ENCODE measurements at places on chromosomes 7 and 10.

DNA sequence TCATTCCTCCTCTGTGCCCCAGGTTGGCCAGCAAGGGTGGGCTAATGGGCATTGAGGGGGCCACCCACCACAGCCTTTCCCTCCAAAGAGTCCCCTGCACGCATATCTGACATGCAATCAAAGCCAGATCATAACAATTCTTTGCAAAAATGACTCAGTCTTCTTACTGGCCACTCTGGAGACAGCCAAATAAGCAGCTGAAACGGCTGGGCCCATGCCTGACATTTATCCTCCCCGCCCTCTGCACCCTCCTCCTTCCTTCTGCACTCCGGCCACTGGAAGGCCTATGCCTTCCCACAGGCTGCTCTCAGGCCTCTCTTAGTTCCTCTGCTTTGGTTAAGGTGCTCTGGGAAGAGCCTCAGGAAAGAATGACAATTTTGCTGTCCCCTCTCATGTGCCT lies 29.2 kb upstream of the NPFFR1 start:
- DNase-seq, result no peak

GRCh38 chr10:78892338-78893176 lies 176.2 kb upstream of the ZMIZ1 start:
- no peak for DNase-seq

- peak; percentile 87 for DNase-seq
Observed at GRCh38 chr7:98400542-98401340, at the start of gene BAIAP2L1. TSS of gene BAIAP2L1 (minus strand) at chr7:98401090. CDS start at chr7:98400852, 238 bp downstream.

GRCh38 chr7:826230-826917 lies 5.9 kb upstream of the SUN1 start:
- no peak for DNase-seq

DNA sequence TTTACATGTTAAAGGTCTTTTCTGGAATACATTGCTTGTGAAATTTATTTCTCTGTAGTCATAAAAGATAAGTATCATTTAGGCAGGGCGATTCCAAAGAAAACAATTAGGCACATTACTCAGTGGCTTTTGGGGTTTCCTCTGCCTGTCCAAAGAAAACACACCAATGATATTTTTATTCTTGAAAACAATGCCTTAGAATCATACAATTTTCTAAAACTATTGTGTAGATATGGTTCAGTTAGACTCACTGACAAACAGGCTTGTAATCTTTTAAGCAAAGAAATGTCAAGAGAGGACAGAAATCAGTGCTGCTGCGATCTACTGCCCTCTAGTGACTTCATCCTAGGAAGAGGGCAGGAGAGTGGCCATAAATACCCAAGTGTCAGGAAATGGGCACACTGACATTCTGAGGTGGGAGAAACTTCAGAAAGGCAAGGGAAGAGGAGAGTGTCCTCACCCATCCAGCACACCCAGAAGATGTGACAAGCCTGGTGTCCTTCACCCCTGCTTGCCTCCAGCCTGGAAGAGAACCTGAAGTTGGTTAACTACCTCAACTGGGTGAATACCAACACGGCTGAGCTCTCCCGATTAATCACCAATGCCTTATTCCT lies 120.5 kb downstream of the GALNT11 start:
- DNase-seq, result no peak

DNA sequence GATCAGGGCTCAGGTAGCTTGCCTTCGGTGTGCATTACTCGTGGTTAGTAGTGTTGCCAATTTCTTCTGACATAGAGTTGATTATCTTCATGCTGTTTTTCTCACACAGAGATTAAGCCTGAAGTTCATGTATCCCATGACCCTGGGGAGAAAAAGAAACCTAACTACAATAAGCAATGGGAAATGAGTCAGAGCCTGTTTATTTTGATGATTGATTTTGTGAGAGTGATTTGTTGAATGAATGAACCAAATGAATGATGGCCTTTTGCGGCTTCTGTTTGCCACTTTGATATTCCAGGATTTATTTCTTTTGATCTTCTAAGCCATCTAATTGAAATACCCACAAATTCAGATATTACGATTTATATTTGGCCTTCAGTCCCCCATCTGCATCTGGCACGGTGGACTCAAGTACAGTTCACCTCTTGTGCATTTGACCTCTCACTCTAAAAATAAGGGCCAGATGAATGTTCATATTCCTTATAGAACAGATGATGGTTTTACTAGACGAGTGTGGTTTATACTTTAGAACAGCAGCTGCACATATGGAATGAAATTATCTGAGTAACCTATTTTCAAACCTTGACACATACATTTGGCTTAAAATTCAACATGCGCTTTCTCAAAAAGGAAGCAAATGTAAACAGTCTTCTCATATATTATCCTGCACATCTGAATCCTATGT lies 110.7 kb downstream of the PLCE1 start:
- no peak for DNase-seq

DNA sequence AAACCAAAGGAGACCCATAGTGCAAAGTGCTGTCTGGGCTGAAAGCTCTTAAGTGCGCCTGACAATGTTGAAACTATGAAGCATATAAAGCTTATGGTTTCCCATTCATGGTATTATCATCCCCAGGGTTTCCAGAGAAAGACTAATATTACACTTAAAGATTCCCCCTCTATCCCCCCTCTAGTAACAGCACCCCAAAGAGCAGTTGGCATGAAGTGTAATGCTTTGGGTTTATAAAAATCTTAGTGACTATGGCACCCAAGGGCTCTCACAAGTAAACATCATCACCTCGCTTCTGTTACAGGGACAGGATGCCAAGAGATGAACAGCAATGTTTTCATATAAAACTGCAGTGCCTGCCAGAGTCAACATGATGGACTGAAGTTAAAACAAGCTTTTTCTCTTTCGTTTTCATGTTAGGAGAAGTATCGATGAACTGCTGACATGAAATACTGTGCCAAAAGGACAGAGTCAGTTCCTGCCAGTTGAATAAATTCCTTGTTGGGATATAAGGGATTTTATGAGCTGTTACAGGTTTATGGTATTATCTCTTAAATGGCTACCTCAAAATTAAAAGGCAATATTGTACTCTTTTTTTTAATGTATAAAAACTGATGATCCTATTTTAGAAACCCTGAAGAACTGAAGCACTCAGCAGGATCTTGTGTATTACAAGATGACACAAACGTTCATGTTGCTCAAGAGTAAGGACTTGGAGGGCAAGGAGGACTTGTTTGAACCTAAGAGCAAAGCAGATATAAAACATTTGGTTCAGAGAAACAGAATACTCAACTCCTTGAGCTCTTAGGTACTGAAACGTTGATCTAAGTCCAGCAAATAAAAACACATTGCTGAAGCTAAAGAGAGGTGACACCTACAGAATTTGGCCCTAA lies 203.7 kb upstream of the IMMP2L start:
- no peak for DNase-seq

- DNase-seq, result no peak
Observed at GRCh38 chr10:62063795-62064472, 162.4 kb downstream of the ARID5B start.

- no peak for DNase-seq
Observed at GRCh38 chr7:111741811-111742240, 179.5 kb upstream of the IMMP2L start.

GRCh38 chr10:18224626-18225445 lies 84.6 kb downstream of the CACNB2 start:
- no peak for DNase-seq

GRCh38 chr7:141698247-141699015 lies 3.5 kb downstream of the DENND11 start:
- no peak for DNase-seq

DNA sequence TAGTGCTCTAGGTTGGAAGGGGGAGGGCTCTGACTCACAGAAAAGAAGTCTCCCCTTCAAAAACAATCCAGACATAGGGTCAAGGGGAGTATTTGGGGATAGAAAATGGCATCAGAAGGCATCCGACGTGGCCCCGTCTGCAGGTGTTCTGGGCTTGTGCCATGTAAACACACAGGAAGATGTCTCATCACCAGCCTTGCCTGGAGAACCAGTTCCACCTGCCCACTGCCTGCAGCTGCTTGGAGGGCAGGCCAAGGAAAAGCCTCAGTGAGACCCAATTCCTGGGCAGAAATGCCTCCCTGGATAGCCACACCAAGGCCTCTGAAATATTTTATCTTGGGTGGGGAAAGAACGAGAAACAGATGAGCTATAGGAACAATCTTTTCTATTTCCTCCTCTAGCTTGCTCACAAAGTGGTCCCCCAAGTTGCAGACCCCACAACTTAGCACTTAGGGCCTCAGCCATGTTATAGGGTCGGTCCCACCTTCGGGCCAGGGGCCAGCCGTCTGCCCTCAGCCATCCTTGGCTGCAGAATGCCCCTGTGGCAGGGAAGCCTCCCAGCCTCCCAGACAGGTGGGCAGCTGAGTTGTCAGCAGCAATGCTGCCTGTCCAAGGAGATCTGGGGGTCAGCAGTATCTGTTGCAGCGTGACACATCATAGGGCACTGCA lies 54.3 kb upstream of the ECHDC3 start:
- no peak for DNase-seq

GRCh38 chr10:31830887-31831286 lies 97.7 kb downstream of the ARHGAP12 start:
- no peak for DNase-seq

DNA sequence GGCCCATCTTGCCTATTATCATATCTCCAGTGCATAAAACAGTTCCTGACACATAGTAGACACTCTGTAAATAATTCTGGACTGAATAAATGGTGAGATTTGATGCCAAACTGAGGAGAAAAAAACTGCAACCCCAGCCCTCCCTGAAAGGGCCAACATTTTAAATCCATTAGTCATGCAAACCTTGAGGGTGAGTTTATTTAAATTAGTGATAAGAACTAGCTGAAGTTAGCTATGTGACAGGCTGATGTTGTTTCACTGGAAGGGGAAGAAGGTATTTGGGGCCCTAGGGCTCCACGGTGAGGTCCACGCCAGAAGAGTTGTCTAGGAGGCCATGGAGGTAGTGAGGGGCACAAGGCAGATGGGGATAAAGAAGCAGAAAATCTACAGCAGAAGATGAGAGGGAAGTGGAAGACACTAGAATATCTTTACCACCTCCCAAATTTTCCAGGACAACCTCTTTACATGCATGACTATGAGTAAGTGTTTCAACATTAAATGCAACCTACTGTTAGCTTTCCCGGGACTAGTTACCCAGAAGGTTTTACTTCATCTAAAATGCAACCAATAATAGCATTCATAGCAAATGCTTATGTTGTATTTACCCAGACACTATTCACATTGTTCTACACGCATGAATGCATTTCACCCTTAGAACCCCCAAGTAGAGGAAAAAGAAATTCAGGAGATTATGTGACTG lies 183.2 kb upstream of the LYZL1 start:
- DNase-seq, result no peak

DNA sequence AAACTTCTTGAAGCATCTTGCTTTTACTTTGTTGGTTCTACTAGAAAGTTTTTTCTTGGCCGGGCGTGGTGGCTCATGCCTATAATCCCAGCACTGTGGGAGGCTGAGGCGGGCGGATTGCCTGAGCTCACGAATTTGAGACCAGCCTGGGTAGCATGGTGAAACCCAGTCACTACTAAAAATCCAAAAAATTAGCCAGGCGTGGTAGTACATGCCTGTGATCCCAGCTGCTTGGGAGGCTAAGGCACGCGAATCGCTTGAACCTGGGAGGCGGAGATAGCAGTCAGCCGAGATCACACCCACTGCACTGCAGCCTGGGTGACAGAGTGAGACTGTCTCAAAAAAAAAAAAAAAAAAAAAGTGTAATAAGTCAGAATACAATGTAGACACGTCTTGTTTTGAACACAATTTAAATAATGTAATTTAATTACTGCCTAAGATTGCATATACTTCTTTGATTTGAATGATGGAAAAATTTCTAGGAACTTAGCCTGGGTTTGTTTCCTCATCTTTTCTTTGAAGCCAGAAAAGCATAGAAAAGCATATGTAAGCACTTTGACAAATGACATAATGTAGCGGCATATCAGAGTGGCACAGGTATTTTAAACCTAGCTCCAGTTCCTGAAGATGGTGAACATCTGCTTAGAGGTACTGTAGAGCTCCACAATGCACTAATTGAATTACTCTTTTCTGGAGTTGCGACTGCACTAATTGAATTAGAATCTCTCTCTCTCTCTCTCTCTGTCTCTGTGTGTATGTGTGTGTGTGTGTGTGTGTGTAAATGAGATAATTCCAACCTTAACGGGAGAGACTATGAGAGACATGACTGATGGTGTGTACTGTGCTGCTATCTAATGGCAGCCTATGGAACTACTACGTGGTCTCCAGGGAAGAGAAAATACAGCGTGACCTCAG lies 87.8 kb downstream of the BTRC start:
- DNase-seq, result no peak

All from activated B cell treated with CpG ODN at 0.5 μM for 24 hours (primary cell).